Stomach (tissue), 19 donors: ENCODE measurements at places on chromosomes 1 and 21. TPM values are rescaled to one million over a fixed set of nuclear protein-coding genes. Genes with fewer than 3 reads are reported as not detected.

The NDUFV3 gene
- 19.3 TPM for polyA plus RNA-seq

The RORC gene
- 14.5 TPM for polyA plus RNA-seq

The CTXND2 gene
- polyA plus RNA-seq: not detected

The AKT3 gene
- polyA plus RNA-seq: 11.3 TPM

The RAVER2 gene
- polyA plus RNA-seq: 5.6 TPM

The PTPN14 gene
- 1.7 TPM for polyA plus RNA-seq

The JTB gene
- 340 TPM for polyA plus RNA-seq

The SV2A gene
- 1.00 TPM for polyA plus RNA-seq

The NEGR1 gene
- polyA plus RNA-seq: 4.0 TPM

The PEAR1 gene
- polyA plus RNA-seq: 1.2 TPM
